ENCODE measurements at places on chromosomes 1 and 21.

DNA sequence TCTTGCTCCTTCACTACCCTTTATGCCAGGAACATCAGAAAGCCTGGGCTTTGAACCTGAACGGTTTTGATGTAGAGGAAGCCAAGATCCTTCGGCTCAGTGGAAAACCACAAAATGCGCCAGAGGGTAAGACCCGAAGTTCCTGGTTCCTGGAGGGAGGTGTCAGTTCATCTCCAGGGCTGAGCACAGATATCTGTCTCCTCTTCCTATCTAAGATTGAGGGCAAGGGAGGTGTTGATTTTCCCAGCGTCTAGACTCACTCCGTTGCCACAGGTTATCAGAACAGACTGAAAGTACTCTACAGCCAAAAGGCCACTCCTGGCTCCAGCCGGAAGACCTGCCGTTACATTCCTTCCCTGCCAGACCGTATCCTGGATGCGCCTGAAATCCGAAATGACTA lies 915 bp downstream of the CDC20 start:
- no peak for DNase-seq

GRCh38 chr1:36448530-36449056 lies 1.7 kb downstream of the OSCP1 start:
- no peak for DNase-seq

GRCh38 chr1:15949453-15950245 lies 26.3 kb downstream of the ZBTB17 start:
- DNase-seq = peak; percentile 45

- no peak for DNase-seq
These were observed 180.9 kb downstream of the PRDM16 start for GRCh38 chr1:3249631-3250501.

- no peak for DNase-seq
These were observed 850 bp downstream of the PANK4 start for GRCh38 chr1:2525572-2525919.

GRCh38 chr1:84759756-84760155 lies 69.5 kb upstream of the SSX2IP start:
- no peak for DNase-seq

GRCh38 chr1:234406871-234407270 lies 33.6 kb downstream of the COA6 start:
- no peak for DNase-seq

- no peak for DNase-seq
These were observed 84.9 kb downstream of the CNIH3 start for GRCh38 chr1:224700918-224701531.

DNA sequence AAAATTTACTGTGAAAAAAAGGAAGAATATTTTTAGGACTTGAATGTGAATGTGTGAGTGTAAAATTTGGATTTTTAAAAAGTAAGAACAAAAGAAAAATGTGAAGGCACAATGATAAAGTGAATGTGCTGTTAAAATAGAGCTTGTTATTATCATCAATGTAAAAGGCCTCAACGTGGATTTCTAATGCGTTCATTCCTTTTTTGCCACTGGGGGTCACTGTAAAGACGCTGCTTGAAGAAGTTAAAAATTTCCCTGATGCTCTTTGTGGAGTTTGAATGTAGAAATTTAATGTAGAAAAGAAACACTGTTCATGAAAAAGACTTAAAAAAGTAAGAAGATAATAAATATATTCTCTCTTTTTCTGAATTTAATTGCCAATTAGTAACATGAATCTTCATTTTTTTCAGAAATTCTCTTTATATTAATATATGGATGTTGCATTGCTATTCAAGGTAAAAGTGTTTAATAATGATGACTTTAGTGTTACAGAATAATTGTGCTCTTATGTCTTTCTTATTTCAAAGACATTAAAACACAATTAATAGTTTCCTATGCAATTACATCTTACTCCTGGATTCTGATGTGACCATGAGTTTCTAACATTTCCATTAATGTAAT lies 161.5 kb downstream of the DNM3 start:
- DNase-seq = no peak

DNA sequence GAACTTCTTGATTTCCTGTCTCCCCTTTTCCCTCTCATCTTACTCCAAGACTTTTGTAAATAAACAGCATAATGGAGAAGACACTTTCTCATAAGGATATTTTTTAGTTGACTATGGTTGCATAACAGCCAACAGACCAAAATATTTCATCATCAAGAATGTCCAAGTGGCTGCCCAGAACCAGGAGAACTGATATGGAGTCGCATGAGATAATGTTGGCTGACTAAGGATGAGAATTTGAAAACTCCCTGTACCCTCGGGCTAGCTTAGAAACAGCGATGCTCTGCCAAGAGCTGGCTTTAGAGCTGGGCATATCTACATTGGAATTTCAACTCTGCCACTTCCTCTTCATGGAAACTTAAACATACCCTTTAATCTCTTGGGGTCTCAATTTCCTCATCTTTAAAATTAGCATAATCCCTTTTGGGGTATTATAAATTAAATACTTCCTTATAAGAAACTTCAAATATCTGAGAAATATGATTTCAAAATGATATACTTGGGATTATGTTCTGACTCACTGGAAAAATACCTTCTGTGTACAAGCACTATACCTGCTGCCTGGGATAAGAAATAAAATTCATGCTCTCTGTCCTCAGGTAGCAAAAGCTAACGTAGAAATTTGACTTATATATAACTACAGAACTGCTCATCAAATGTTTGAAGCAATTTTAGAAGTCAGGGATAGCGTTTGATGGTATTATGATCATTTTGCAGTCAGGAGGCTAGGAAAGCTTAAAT lies 777.3 kb downstream of the LTN1 start:
- DNase-seq = no peak
